ENCODE measurements at places on chromosomes 1 and 21.
A peak's percentile ranks its signal among the peaks of the same experiment; 100 is the strongest.

- no peak for DNase-seq
Measured at GRCh38 chr1:99292886-99293285, 28.6 kb downstream of the PLPPR4 start.

- DNase-seq: no peak
Measured at GRCh38 chr1:164838786-164839185, 279.8 kb downstream of the PBX1 start.

- DNase-seq: no peak
Measured at GRCh38 chr1:219555031-219555692, 57.7 kb downstream of the ZC3H11B start.

DNA sequence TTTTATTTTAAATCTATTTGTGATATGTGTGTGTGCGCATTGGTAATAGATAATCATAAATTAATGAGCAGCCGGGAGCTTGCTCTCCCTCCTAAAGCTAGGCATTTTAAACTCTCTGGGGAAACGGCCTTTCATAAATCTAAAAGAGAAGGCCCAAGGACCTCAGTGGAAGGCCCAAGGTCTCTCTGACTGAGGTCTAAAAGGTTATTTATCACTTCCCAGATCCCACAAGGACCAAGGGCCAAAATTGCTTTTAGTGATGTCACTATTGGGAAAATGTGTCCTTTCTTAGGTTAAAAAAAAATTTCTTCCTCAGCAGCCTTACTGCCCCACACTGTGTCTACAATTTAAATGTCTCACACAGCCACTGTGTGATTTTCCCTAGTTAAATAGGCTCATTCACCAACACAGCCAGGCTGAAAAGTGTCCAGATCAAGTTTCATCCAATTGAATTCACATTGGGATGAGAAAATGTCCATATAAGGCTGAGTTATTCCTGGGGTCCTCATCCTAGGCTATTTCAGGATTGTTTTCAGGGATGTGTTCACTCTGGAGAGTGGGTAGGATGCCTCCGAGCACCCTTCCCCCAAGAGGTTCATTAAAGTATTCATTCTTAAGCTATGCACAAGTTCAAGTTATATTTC, 46.1 kb downstream of the SLC44A3 start:
- no peak for DNase-seq

GRCh38 chr1:79472067-79472656, 465.6 kb upstream of the ADGRL4 start:
- DNase-seq: no peak

DNA sequence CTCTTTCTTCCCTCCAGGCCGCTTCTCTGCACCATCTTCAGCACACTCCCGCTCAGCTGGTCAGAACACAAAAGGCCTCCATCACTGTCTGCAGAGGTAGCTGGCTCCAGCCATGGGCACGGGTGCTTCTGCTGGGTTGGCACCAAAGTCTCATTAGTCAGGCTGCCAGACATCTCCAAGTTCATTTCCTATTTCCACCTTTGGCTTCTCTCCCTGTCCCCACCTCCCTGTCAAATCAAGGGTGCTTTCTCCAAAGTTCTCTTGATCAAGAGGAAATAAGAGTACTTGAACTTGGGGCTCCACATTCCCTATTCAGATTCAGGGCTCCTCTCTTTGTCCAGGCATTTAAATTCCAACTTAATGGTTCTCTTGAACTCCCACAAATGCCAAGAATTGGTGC, 33.9 kb upstream of the GRIK3 start:
- DNase-seq: no peak

- no peak for DNase-seq
Measured at GRCh38 chr1:64483731-64484414, 13.9 kb downstream of the CACHD1 start.

GRCh38 chr1:212167098-212167497, 118.1 kb upstream of the PPP2R5A start:
- no peak for DNase-seq

DNA sequence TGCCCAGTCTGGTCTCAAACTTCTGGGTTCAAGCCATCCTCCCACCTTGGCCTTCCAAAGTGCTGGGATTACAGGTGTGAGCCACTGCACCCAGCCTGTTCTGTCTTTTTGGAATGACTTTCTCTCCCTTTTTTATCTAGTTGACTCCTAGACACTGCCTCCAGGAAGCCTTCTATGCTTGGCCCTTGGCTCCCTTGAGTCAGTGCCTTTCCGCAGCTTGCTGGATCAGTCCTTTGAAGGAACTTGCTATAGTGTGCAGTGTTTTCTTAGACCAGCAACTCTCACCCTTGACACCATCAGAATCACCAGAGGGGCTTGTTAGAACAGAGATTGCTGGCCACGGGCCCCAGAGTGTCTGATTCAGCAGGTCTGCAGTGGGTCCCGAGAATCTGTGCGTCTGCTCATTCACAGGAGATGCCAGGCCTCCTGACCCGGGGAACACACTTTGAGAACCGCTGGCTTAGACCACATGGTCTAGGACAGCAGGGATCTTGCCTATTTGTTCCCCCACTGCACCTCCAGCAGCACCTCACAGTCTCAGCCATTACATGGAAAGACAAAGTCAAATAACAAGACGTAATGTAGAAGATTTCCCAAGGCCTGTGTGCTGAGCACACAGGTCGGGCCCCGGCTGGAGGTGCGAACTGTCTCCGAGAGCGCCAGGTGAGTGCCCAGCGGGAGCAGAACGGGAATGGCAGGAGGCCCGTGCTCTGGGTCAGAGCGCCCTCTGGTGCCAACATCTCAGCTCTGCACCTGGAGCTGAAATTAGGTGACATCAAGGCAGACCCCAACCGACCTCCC, 27.4 kb upstream of the CTPS1 start:
- peak; percentile 28 for DNase-seq
